Activated CD8-positive, alpha-beta T cell treated with anti-CD3 and anti-CD28 coated beads, Interleukin-2, amount 10 ng/mL, durations not matched to agents 7 days and 5 days (primary cell): ENCODE measurements at places on chromosomes 7 and 10.

DNA sequence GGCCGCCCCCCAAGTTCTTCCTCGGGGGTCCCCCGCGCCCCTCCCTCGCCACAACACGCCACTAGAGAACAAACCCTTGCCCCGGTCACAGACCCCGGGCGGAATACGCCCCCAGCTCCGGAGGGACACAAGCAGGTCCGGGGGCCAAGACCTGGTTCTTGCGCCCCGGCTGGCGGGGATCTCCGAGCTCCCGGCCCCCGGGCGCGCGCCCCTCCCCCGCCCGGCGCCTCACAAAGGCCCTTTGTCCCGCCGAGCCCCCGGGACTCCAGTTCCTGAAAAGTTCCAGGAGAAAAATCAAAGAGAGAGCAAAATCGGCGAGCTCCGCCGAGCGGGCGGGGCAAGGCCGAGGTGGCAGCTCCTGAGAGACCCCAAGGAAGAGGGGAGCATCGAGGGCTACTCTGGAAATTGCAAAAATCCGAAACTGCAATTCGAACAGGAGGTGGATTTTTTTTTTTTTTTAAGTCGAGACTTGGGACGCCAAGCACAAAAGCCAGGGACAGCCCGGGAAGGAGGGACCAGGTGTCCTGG is 4.0 kb downstream of the TNRC18 start:
- no peak for DNase-seq

DNA sequence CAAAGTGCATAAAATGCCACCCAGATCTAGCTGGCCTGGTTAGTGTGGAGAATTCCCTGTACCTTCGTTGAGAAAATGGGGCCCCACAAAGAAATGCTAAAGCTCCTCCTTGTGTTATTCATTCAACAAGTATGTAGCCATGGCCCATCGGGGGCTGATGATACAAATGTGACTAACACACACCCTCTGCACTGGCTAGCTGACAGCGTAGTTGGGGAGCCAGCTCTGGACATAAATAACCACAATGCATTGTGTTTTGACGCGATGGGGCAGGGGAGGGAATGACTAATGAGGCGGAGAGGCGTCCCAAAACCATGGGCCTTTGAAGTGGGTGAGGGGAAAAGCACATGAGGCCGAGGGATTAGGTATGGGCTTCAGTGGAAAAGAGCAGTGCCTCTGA is 28.2 kb upstream of the ASL start:
- DNase-seq: no peak

DNA sequence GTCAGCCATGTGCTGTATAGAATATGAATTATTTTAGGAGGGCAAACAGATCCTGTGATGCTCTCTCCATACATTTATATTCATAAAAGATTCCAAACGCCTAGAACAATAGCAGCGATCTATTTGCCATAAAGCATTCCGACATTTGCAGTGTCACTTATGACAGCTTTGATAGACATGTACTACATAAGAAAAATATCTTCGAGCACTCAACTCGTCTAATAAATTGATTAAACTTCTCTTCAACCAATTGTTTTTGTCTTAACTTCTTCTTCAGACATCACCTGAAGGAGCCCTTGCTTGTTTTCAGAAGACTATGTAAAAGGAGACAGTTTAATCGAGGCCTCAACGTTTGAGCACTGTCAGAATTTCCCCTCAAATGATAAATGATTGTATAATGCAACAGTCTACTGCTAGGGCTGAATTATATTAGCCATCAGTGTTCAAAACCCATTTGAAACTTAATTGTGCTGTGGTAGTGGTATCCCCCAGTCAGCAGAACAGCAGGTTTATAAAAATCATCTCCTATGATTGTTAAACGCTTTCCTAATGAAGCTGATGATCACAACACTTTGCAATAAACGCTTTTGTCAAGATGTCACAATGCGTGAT is 158.0 kb upstream of the MGMT start:
- DNase-seq: no peak

DNA sequence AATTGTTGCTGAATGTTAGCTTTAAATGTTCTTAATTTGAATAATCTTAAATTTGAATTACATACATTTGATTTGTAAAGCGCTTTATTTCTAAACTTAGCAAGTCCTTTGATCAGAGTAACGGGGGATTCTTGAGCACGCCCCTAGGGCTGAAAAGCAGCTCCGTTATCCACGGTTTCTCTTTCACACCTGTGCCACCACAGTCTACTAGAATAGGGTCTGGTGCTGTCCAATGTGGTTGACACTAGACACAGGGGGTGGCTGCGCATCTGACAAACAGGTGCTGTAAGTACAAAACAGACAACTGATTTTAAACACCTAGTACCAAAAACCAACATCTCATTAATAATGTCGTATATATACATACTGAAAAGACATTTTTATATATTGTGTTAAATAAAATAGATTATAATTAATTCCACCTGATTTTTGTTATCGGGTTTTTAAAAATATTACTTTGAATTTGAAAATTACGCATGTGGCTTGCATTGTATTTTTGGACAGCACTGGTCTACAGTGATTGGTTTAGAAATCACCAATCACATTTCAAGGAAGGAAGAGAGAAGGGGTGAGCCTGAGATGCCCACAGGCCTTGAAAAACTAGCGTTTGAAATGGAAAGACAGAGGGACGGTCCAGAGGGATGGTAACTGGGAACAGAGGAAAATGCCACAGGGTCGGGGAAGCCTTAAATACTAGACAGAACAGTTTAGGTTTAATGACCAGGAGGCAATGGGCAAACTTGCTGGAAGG is 7.3 kb downstream of the SEPHS1 start:
- DNase-seq: peak; percentile 57

- DNase-seq: no peak
Measured at GRCh38 chr7:98826387-98826786, 43.4 kb downstream of the TMEM130 start.

DNA sequence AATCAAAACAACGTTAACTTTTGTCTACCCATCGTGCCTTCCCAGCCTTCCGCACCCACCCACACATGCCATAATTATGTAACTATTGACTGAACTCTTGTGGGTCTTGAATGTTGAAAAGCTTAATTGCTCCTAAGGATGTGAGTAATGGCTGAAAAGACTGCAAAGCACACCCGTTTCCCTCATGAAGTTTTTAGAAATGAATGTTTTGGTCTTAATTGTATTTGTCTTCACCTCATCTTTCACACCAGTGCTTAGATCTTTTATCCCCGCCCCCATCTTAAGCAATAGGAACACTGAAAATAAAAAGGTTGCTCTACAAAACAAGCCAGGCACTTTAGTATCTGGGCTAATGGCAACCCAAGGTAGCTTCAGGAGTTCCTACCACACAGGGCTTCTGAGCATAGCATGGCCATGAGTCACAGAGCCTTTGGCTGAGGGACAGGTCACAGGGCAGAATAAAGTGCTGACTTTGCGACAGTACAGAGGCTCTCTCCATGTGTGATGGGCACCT is 690.5 kb downstream of the PARD3 start:
- DNase-seq: no peak

GRCh38 chr7:123220396-123220795 is 20.6 kb upstream of the SLC13A1 start:
- DNase-seq: no peak

DNA sequence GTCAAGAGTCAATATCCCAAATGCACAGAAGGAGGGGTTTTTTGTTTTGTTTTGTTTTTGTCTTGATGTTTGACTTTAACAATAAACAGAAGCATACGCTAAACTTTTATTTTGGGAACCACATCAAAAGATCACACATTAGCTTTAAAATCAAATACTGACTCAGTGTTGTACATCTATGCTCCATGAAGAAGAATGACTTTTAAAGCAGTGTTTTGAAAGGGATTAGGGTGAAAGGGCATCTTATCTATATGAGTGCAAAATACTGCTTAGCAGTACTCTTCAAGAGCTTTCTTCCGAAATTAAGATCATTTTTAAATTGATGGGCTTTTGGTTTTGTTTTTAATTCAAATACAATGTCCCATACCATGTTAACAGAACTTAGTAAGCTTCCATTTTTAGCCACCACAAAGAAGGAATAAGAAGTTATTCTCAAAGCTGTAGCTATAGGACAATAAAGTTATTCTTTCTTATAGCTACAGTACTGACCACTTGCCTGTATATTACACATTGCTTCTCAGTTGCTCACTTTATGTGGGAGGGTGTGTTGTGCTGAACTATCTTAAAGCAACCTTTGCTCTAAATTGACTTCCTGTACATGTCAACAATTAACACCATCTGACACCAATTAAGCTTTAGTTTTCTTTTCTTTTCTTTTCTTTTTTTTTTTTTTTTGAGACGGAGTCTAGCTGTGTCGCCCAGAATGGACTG is 144.3 kb upstream of the KAT6B start:
- DNase-seq: no peak

DNA sequence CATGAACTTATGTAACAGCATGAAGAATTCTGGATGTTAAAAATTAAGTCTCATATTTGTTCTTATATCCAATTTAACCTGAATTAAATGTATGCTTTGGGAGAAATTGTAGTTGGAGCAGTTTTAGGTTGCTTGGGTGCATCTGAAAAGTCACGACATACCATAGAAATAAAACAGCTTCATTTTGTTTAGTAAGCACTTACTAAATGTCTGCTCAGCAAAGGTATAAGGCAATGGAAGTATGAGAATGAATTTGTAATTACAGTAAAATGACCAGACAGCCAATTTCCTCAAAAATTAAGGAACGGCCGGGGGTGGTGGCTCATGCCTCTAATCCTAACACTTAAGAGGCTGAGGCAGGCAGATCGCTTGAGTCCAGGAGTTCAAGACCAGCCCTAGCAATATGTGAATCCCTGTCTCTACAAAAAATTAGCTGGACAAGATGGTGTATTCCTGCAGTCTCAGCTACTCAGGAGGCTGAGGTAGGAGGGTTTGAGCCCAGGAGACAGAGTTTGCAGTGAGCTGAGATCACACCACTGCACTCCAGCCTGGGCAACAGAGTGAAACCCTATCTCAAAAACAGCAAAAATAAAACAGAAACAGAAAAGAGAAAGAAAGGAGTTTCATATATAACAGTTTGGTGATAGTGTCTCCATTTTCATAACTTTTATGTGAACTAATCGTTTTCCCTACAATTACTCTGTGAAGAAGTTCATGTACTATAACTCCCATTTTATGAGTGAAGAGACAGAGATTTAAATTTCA is 47.2 kb upstream of the KLF6 start:
- DNase-seq: no peak

DNA sequence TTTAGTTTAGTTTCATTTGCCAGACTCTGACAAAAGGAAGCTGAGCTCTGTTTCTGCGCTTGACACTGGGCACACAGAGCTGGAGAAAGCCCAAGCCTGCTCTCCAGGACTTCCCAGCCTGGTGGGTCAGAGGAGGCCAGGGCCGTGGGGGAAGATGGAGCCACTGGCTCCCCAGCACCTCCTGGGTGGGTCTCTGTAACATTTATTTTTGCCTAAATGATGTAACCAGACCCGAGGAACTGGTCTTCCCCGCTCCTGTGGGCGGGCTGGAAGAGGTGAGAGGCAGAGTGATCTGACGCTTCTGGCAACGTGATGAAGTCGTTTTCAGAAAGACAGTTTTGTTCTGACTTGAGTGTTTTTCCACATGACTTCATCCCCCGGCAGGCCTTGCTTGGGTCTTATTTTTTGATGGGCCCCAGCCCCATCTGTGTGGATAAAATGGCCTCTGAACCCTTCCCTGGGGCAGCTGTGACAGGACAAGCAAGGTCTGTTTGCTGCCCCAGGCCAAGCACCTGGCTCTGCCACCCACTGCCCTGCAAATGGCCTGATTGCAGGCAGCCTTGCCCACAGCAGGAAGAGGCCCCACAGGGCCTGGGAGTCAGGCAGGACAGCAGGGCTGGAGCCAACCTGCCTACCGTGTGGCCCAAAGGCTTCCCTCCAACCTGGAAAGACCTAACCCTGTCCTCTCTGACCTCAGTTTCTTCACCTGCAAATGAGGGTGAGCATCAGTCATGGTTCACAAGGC is 304.9 kb upstream of the ZMIZ1 start:
- DNase-seq: no peak

DNA sequence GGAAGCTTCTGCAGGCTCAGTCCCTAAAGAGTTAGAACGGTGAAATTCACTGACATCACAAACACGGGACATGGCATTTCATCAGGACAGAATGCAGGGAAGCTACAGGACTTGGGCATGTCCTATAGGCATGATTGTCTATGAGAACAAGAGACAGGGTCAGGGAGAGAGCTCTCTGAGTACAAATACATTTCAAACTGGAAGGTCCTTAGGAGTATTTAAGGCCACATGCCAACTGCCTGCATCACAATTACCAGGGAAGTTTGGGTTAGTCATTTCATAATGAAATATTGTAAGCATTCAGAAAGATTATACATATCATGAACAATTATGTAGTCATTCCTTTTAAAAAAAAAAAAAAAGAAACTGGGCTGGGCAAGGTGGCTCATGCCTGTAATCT is 71.3 kb downstream of the CREB3L2 start:
- no peak for DNase-seq

DNA sequence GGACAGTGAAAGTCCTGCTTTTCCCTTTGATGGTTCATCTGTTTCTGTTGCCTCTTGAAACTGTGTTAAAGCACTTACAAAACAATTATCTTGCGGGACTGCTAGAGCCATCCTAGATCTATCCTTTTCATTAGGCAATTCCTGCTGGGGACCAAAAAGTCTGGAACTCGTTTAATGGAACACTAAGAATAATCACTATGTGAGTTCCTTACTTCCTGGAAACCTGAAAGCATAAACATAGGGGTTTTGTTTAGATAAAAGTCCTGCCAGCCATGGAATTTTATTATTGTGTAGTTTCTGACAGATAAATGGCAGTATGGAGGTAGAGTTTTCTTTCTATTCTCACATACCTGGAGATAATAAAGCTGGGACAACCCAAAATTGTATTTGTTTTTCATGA is 1133.3 kb downstream of the SORCS3 start:
- no peak for DNase-seq

- no peak for DNase-seq
Measured at GRCh38 chr10:60662917-60663614, 115.2 kb upstream of the CDK1 start.

GRCh38 chr7:142554560-142555532 is 194.4 kb upstream of the PRSS1 start:
- DNase-seq: no peak

DNA sequence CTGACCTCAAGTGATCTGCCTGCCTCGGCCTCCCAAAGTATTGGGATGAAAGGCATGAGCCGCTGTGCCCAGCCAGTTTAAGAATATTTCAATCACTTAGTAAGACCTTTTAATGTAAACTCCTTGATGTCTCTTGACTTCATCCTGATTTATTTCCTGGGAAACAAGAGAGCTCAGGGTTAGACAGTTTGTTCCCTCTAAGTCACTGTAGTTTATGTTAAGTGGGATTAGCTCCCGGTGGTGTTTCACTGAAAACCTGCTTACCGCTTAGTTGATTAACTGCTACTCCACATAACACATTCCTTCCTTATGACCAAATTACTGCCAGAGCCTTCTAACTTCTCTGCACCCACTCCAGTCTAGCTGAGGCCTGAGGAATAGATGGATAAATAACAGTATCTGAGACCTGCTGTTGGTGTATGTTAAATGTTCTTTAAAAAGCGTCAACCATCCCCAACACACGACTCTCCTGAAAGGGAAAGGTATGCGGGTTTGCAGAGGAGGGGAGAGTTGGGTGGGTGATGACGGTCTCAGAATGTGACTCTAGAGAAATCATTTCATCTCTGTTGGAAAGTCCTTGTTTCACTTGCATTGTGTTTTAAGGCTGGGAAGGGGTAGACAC is 48.7 kb downstream of the CREB3L2 start:
- no peak for DNase-seq
